Activated B cell treated with CpG ODN at 0.5 μM for 24 hours (primary cell): ENCODE measurements at places on chromosomes 4 and X. TPM values are rescaled to one million over a fixed set of nuclear protein-coding genes. Genes with fewer than 3 reads are reported as not detected.

GRCh38 chr4:42446823-42447222, 49.5 kb downstream of the SHISA3 start:
- no peak overlapping the region for H3K4me3 ChIP-seq
- H3K27me3 ChIP-seq: no peaks in the 10 kb centered on the region
- no peak overlapping the region for H3K27ac ChIP-seq
- H3K36me3 ChIP-seq: peaks cover 68% of the 10 kb centered on the region

Gene TLL1
- total RNA-seq: not detected in 2 replicates

DNA sequence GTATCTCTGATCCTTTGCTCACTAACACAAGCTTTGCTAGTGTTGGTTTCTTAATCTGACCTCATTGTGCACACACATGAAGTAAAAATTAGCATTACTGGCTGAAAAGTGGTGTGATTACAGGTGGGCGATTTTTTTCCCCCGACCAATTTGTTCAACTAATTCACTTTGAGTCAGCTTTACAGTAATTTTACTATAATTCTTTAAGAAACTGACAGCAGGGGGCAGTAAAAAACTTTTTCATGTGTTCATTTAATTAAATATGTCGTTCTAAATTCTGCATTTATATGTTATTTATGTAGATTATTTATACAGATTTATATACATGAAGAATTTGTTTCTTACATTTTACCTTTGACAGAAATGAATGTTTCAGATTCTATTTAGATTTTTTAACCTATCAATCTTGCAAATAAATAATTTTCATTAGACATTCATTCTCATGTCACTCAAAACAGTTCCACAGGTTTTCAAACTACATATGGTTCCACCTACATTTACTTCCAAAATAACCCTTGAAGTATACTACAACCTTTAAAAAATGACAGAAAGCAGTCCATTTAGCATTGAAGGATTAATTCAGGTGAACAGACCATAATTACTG, 17.5 kb downstream of the PALLD start:
- no peak for DNase-seq
- H3K4me3 ChIP-seq: no peak overlapping the region
- no peak overlapping the region for H3K27ac ChIP-seq
- no peaks in the 10 kb centered on the region for H3K4me1 ChIP-seq
- H3K36me3 ChIP-seq: no peaks in the 10 kb centered on the region

DNA sequence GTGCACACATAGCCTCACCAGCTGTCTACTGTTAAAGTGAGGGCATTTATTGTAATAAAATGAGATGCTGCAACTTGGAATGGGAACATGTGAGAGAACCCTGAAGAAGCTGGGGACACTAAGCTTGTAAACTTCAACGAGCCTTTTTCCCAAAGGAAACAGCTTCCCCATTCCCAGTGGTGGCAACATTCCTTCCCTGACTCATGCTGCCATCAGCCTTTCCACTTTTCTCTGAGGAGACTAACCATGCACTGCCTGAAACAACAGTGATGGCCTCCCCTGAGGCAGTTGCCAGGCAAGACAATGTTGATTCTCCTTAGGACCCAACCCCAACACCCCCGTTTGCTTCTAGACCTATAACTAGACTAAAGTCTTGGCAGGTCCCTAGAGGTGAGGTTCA, 928.3 kb downstream of the GLUD2 start:
- no peak for DNase-seq
- H3K27ac ChIP-seq: no peak overlapping the region
- H3K36me3 ChIP-seq: no peaks in the 10 kb centered on the region
- H3K27me3 ChIP-seq: no peaks in the 10 kb centered on the region

DNA sequence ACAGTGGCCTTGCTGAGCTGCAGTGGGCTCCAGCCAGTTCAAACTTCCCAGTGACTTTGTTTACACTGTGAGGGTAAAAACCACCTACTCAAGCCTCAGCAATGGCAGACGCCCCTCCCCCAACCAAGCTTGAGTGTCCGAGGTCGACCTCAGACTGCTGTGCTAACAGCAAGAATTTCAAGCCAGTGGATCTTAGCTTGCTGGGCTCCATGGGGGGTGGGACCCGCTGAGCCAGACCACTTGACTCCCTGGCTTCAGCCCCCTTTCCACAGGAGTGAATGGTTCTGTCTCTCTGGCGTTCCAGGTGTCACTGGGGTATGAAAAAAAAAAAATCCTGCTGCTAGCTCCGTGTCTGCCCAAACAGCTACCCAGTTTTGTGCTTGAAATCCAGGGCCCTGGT, 168.9 kb upstream of the INTU start:
- H3K36me3 ChIP-seq: no peaks in the 10 kb centered on the region
- H3K27ac ChIP-seq: no peak overlapping the region
- no peaks in the 10 kb centered on the region for H3K27me3 ChIP-seq
- DNase-seq: no peak
- no peaks in the 10 kb centered on the region for H3K4me1 ChIP-seq
- H3K4me3 ChIP-seq: no peak overlapping the region

Gene REELD1
- 2.1 and 2.6 TPM in 2 replicates for total RNA-seq

Gene SOWAHB
- total RNA-seq: not detected in 2 replicates
